NCI-H1694 (cell line): ENCODE measurements at places on chromosomes 2 and 18.

DNA sequence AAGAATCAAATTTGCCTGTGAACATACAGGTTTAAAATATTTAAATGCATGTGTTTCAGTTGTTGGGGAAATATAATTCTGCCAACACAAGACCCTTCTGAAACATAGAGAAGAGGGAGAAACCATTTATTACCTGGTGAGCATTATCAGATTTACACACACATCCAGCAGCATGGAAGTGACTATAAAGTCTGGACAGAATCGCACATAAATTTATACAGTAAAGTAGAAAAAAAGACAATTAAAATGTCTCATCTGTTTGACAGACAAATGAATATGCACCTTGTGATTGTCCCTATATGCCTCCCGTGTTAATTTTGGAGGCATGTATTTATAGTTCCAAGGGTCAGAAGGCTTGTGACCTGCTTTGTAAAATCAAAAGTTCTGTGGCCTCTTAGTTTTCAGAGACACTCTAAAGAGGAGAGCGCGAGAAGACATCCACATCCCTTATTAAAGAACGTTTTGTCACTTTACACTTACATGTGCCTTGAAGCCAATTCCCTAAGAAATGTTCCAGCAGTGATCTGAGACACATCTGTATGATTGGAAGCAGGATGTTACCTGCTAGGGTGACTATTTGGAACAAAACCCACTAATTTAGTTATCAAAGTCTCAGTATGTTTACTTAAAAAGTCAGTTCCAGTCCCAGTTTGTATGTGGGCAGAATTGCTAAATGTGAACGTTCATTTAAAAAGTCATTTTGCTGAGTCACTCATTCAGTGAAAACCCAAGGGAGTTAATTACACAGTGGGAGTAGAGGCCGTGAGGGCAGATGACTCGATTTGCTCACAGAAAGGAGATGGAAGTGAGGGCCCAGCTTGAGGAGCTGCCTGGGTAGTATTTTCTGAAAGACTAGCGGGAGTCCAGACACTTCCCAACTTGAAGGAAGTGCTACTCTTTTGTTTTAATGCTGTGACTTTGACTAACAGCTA is 527.6 kb upstream of the MEX3C start:
- no peak for DNase-seq

DNA sequence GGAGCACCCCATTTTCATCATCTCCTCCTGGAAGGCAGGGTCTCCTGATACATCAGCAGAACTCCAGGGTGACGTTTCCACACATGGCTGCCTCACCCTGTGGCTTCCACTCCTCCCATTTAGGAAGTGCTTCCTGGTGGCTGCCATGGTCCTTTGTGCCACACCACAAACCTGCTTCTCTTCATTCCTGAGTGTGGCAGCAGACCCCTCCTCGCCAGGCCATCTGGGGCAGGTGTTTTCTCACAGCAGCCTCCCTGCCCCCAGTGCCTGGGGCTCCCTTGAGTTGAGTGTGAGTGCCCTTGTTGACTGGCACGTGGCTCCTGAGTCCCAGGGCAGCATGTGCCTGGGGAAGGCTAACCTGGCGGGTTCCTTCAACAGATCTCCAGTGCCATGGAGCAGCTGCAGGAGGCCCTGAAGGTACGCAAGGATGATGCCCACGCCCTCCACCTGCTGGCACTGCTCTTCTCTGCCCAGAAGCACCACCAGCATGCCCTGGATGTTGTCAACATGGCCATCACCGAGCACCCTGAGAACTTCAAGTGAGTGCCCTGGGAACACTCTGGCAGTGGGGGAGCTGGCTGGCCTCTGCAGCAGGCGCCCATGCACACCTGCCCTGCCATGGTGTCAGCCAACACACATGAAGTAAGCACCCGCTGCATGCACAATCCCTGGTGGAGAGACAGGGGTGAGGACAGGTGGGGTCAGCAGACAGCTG is 113.4 kb upstream of the MCFD2 start:
- DNase-seq: no peak

DNA sequence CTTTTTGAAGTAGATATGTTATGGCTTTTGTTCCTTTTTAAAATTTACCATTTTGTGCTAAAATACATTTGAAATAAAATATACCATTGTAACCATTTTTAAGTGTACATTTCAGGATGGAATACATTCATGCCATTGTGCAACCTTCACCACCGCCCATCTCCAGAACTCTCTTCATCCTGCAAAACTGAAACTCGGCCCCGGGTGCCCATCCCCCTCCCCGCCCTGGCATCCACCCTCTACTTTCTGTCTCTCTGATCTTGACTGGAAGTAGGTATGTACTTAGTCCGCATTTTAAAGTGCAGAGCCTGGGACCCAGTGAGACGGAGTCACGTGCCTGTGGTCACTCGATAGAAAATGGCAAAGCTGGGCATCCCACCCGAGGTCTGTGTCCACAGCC is 45.6 kb downstream of the DIPK1C start:
- DNase-seq: no peak

- no peak for DNase-seq
Measured at GRCh38 chr2:211503856-211504255, 947.5 kb downstream of the CPS1 start.

- DNase-seq: no peak
Measured at GRCh38 chr2:144703852-144704708, 184.2 kb upstream of the ZEB2 start.
